ENCODE measurements at places on chromosomes 16 and 17.
A peak's percentile ranks its signal among the peaks of the same experiment; 100 is the strongest.

GRCh38 chr17:40369923-40370322, 5.4 kb upstream of the GJD3 start:
- DNase-seq: no peak

DNA sequence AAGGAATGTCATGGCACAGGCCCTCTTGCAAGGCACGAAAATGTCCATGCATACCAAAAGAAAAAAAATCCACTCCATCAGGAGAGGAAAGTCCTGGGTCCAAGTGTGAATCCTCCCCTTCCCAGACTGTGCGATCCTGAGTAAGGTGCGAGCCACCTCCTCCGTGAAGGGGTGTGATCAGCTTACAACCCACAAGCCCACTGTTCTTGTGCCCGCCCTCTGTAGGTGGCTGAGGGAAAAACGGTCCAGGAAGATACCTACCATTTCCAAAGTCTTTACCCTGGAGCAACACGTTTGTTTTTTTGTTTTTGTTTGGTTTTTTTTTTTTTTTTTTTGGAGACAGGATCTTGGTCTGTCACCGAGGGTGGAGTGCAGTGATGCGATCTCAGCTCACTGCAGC, 116.5 kb downstream of the ZNF423 start:
- no peak for DNase-seq

DNA sequence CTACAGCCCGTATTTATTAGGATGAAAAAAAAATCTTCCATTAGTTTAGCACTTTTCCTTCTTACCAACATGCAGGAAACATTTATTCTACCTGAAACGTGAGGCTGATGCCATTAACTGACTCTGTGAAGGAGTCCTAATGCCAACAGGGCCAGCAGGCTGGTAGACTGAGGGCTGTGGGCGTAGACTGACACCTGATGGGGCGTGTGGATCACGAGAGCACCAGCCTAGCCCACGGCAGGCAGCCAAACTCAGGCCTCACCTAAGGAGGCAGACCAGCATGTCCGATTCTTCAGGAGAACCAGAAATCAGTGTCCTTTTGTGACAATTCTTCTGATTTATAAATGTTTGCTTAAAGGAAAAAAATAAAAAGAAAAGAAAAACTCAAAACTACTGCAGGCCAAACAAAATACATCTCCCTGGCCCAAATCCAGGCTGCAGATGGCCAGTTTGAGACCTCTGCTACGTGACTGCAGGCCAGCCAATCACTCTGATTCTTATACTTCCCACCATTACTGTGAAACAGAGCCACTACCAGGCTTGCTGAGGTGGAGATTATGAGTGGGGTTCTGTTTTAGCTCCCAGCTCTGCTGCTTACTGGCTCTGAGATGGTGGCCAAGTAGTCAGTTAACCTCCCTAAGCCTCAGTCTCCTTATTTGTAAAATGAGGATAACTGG, 66.5 kb downstream of the GNAO1 start:
- DNase-seq: no peak

DNA sequence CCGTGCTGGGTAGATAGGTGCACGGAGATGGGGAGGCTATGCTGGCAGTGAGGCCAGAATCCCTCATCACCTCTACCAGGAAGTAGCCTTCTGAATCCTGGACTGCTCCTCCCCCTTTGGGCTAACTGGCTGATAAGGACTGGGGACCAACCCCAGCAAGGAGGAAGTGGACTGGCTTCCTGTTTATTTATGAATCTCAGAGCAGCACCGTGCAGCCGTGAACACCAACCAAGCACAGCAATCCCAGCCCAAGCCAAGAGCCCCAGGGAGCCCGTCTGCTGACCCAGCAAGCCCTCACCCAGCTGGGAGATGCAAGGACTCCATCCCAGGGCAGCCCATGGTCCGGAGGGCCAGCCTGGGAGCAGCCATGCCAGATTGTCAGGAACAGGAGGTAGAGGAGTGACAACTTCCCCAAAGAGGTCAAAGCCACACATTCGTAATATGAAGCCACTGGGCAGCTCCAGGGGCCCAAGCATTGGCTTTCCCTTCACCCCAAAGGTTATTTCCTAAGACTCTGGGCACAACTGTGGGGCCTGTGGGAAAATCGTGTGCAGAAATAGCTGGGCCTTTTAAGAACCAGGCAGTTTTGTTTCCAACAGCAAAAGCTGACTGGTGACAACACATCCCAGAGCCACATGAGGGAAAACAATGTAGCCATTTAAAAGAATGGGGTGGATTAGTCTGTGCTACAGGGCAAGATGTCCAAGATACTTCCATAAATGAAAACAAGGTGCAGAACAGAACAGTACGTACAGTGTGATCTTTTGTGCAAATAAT, 23.9 kb downstream of the PHB1 start:
- DNase-seq: no peak

- DNase-seq: no peak
These were observed 134.5 kb upstream of the FOXF1 start for GRCh38 chr16:86375851-86376250.

- DNase-seq: no peak
These were observed 2.4 kb upstream of the NACA2 start for GRCh38 chr17:61593426-61593825.

DNA sequence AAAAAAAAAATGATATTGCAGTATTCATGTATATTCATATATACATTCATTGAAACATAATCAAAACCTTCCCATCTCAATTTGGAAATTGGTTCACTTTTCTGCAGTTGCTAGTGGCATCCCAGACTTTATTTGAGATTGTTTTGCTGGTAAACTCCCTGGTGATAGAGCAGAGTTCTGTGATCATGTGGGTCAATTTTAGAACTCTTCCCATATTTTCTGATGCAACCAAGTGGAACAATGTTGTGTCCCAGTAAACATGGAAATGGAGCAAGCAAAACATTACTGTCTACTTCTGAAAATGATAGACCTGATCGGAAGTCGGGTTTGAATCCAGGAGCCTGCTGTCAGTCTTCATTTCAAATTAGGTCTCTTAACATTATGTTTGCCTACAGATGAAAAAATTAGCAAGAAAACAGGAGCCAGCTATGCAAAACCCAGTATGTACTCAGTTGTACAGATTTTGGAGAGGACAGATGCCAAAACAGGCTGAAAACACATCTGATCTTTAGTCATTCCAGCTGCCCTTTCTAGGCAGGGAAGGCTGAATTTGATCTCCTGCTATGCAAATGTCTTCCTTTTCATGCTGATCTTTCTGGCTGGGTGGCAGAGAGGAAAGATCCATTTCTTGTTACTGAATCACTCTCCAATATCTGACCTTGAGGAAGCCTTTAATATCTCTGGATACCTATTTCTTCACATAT, 786.6 kb upstream of the SOX9 start:
- DNase-seq: no peak

DNA sequence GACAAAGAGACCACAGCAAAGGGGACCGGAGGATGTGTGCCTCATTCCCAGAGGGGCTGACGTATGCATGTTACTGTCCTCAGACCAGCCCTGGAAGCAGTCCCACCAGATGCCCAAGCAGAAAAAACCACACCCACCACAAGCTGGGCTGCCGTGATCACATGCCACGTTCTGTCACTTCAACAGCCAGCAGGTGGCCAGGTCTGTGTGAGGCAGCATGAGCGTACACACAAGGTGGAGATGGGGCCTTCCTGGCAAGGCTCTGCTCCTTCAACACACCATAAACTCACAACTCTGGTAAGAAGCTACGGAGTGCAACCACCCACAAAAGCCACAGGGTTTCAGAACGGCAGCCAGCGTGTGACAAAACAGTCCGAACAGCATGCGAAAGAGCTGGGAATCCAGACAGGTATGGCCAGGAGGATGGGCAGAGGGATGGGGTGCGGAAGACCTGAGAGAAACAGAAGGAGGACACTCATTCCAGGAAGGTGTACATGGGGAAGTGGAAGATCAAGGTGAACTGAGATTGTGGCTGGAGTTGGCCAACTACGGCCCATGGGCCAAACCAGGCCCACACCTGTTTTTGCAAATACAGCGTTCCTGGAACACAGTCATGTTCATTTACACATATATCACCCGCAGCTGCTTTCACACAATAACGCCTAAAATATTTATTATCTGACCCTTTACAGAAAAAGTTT, 27.9 kb downstream of the MBTPS1 start:
- peak; percentile 35 for DNase-seq

- DNase-seq: no peak
These were observed 592.9 kb downstream of the MAF start for GRCh38 chr16:79007614-79008013.

DNA sequence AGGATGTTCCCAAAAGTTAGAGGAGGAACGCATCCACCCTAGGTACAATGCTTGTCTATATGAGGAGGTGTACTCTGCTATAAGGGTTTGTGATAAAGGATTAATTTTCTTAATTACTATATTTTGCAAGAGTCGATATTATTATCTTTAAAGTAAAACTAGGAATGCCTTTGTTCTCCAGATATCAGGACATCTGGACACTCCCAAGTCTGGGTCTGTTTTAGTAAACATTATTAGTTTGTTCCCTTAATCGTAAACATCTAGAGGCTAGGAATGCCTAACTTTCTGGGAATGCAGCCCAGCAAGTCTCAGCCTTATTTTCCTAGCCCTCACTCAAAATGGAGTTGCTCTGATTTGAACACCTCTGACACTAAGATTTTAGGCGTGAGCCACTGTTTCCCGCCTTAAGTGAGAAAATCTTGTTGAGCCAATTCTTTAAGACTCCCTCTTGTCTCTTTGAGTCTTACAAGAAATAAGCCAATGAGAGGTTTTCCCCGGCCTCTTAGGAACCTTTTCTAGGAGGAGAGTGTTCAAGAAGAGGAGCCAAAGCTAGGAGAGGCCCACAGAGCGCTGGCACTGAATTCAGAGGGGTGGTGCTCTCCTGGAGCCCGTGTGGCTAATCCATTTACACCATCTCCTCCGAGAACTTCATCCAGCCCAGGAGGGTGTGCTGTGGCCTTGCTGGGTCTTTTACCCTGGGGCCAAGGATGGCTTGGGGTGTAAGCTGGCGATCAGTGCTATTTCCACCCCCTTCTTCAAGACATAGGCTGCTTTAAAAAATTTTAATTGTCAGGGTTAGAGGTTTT, 40.9 kb downstream of the SMARCE1 start:
- DNase-seq: no peak

DNA sequence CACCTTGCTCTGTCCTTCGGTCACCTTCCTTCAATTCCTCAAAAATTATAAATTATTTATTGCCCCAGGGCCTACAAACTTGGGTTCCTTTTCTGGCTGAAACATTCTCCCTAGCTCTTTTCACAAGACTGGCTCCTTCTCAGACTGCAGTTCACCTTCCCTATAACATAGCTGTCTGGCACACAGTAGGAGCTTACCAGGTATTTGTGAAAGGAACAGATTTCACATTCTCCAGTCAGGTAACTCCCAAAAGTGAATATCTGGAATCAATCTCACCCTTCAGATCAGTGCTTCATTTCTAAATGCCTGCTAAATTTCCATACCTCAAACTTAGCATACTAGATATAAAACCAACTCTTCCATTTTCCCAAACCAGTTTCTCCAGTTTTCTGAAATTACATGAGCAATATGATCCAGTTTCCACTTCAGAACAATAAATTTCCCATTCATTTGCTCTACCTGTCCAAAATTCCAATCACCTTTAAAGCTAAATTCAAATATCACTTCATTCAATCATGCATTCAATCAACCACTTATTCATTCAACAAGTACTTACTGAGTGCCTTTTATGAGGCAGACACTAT, 6.1 kb downstream of the RFFL start:
- DNase-seq: no peak

DNA sequence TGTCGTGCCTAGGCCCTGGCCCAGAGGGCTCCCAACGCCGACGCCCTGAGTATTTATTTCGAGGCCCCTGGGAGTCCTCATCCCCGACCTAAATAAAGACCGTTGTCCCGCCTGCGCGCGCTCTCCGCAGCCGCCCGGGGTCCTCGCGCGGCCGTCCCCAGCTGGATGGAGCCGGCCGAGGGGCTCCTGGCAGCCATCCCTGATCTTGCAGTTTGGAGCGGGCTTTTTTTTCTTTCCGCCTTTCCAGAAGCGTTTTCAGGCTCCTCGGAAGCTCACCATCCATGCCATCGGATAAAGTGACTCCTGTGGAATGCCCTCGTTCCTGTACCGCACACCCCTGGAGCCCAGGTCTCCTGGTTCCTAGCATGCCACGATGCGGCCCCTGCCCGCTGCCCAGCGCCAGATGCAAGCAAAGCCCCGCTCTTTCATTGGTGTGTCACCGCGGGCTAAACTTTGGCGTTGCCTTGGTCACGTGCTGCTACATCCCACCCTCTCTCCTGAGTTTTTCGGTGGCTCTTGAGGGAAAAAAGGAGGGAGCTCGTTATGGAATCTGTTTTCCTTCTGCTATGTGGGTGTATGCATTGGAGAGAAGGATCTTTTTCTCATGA, 716 bp downstream of the TMEM94 start:
- DNase-seq: peak; percentile 7

DNA sequence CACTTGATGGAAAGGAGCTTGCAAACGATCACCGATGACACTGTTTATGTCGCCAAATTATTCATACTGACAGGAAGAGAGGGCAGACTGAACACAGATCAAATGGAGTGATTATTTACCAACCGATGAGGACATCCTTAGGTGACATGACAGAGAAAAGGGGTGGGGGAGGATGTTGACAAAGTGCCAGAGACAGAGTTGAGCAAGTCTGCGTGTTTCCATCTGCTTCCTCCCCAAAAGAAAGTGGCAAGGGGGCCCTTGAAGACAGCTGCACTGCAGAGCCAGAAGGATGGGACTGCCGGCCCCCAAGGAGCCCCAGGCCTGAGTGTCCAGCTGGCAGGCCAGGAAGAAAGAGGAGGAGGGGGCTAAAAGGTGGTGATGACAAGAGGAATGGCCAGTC, 191.0 kb upstream of the RPL38 start:
- no peak for DNase-seq

DNA sequence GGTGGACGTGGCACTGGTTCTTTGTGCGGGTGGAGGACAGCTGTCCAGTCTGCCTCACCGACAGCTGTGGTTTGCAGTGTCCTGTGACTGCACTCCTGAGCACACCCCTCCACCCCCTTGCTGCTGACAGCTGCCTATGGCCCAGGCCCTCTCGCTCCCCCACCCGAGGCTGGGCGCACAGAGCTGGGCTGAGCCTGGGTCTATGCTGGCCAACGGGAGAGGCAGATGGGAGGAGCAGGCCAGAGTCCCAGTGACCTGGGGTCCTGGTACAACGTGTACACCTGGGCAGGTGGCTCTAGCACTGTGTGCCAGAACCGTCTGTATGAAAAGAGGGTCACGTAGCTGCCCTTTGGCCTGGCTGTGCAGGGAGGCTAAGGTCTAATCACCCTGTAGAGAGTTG, 30.5 kb downstream of the BAIAP2 start:
- no peak for DNase-seq
